Iris pigment epithelial cell (primary cell): ENCODE measurements at places on chromosomes 13 and 19.

DNA sequence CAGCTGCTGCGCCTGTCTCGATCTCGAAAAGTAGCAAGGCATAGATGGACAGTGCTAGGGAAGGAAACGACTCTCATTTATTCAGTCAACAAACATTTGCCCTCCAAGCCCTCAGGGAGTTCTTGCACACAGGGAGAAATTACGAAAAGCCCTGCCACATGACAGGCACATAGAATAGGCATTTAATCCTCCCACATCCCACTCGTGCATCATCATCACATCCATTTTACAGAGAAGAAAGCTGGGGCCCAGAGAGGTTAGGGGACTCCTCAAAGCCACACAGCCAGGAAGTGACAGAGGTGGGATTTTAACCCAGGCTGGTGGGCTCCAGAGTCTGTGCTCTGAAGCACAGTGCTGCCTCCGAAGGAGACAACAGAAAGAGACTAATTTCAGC, 11.6 kb downstream of the TMEM221 start:
- DNase-seq = no peak

- DNase-seq = peak; percentile 77
Measured at GRCh38 chr19:19540064-19540714, 2.1 kb downstream of the CILP2 start.

DNA sequence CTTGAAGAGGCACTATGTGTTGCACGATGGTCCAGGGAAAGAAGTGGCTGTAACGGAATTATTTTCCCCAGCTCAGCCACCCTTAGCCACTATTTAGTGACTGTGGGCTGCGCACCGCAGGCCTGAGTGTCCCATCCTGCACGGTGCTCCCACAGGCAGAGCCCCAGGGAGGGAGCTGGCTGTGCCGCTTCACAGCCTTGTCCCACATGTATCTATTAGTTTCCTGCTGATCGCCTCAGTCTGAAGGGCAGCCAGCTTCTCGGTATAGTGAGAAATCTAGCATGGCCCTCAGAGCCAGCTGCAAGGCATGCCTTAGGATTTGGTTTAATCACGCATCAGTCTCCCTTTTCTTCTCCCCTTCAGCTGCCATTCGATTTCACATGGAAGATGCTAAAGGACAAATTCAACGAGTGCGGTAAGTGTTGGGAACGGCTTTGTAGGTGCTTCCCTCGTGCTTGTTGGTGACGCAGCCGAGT, 15.7 kb downstream of the PRAM1 start:
- DNase-seq = no peak

DNA sequence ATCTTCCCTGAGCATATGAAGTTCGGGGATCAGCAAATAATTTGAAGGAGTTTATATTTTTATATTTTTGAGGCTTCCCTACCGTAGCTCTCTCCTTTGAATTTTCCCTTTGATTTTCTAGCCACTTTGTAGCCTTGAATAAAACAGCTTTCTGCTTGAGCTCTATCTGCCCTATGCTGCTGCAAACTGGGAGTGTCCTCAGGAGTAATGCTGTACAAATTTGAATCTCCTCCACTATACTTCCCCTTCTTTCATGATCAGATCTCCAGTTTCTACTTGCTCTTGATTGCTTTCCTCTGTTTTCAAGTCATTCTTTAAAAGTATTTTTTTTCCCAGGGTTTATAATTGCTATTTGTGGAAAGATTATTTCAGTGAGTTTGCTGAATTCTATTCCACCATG, 14.6 kb downstream of the PDS5B start:
- no peak for DNase-seq

DNA sequence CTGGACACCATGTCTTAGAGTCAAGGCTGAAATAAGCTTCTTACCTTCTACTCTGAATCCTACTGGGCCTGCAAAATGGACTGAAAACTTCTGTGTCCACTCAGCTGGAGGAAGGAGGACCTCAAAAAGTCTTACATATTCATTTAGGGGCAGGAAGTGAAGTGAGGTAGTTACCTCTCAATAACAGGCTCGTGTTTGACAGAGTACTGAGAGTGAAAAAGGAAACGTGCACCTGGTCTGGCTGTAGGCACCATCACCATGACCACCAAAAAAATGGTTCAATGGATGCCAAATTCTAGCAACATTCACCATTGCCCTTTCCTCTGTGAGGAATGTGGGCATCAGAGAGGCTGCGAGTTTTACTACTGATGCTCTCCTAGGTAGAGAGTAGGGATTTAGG, 176.2 kb downstream of the RFC3 start:
- DNase-seq = no peak

- no peak for DNase-seq
Measured at GRCh38 chr19:48614436-48615230, at the start of gene FAM83E. FAM83E (minus strand) TSS chr19:48615076; CDS start chr19:48613372, 1,704 bp downstream.

DNA sequence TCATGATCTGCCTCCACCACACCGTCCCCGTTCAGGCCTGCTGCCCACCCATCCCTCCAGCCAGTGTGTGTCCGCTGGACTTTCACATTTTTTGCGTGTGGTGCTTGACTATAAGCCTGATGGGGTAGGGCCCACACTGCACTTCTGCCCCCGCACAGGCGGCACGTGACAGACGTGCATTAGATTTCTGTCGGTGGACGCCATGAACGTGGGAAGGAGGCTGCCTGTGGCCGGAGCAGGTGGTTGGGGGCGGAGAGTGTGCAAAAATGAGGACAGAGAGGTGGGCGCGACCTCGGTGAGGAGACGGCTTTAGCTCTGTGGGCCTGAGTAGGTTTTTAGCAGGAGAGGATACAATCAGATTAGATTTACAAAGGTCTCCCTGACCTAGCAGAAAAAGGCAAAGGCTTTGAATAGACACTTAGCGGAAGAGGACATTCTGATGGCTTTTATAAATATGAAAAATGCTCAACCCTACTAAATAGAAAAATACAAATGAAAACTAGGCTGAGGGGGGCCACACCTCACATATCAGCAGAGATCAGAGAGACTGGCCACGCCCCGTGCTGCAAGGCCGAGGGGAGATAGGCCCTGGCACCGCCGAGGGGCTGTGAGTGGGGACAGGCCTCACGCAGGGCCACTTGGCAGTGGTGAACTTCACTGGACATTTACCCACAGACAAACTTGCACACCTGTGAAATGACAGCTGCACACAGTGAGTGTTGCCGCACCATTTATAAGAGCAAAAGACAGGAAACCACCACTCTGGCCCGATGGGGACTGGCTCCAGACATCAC, 25.4 kb downstream of the PAK4 start:
- no peak for DNase-seq

DNA sequence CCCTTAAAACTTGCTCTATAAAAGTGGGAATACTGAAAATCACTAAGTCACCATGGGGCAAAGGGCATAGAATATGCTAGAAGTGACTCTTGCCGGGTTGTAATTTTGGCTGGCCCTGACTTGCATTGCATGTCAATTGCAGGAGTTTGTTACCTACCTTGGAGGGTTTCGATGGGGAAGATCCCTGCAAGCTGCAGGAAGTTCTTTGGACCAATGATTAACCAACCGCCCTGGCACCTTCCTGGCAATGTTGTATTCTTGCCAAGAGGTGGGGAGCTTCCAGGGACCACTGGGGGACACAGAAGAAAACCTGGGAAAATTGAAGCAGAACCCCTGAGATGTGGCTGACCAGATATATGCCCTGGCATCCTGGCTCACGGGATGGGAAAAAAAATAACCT, 235.8 kb downstream of the B3GLCT start:
- DNase-seq = no peak

DNA sequence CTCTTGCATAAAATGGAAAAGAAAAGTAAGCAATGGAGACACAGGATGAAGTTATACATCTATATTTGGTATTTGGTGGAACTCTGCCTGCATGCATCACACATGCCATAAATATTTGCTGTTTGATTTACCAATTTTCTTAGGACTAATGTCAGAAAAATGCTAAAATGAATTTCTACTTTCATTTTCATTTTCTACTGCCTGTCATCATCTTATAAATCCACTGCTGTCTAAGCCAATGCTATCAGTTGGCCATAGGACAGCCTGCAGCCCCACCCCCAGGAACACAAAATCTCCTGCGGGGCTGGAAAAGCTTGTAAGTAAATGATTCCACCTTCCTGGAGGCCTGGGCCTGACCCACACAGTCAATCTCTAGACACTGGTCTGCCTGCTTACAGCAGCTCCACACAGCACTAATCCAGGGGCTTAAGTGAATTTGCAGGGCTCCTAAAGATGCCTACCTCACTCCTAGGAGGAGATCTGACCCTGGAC, 122.0 kb downstream of the ENOX1 start:
- DNase-seq = peak; percentile 86

DNA sequence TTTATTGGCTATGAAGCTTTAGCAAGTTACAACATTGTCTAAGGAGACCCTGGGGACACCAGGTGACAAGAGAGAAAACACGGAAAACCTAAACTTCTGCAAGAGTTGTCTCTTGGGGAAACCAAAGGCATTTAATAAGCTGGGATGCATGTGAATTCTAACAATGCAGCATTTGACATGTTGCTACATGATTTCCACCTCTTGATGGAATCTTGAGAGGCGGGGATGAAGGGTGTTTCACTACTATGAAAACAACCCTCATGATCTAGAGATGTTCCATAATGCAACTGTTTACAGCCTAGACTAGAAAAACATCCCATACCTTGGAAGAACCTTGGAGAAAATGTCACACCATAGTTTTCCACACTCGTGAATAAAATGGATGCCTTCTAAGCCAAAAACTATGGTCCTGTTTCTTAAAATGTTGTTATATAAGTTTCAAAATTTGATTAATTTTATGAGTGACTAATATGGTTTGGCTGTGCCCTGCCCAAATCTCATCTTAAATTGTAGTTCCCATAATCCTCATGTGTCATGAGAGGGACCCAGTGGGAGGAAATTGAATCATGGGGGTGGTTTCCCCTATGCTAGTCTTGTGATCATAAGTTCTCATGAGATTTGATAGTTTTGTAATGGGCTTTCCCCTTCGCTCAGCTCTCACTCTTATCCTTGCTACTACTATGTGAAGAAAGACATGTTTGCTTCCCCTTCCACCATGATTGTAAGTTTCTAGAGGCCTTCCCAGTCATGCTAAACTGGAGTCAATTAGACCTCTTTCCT, 164.6 kb downstream of the TNFSF13B start:
- no peak for DNase-seq

- peak; percentile 80 for DNase-seq
Measured at GRCh38 chr13:66076417-66076816, 1153.7 kb downstream of the PCDH9 start.

- no peak for DNase-seq
Measured at GRCh38 chr19:58352760-58353671, at the start of gene A1BG. A1BG (minus strand) TSS chr19:58353492; CDS start chr19:58353437, 55 bp downstream.

GRCh38 chr13:78323848-78324247, 279.5 kb downstream of the POU4F1 start:
- peak; percentile 23 for DNase-seq

- DNase-seq = no peak
Measured at GRCh38 chr19:43507880-43508279, 3.3 kb upstream of the PHLDB3 start.

GRCh38 chr19:56900573-56901097, 60.1 kb upstream of the PEG3 start:
- DNase-seq = peak; percentile 3

DNA sequence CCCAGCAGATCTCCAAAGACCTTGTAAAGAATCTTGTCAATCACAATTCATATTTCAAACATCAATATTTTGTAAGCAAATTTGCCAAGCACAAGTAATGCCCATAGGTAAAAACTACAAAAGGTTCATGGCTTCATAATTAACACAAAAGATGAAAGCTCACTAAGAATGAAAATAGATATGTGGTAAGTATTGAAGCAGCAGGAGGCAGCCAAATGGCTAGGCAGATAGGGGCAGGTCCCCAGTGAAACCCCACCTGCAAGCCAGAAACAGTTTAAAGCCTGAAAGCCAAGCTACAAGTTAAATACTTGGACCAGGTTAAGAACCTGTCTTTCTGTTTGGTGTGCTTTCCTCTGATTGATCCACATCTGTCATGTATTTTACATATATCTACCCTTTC, 942.6 kb upstream of the SPRY2 start:
- no peak for DNase-seq

DNA sequence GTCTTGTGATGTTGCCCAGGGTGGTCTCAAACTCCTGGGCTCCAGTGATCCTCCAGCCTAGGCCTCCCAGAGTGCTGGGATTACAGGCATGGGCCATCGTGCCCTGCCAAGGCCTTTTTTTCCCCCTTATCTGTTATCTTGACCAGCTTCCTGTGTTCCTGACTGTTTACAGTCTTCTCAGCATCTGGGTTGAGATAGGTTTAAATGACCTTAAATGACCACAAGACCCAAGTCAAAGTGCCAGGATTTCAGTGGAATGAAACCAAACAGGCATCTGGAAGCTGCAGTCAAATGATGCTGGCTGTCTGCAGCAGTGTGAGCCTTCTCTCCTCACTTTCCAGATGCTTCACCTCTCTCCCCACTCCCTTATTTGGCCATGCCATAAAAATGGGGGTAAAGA, 114.2 kb upstream of the CLDN10 start:
- DNase-seq = no peak

- DNase-seq = no peak
Measured at GRCh38 chr13:113967729-113968462, 6.0 kb downstream of the C13orf46 start.
